Fibroblast of lung (primary cell): ENCODE measurements at places on chromosomes 11 and 22. TPM values are rescaled to one million over a fixed set of nuclear protein-coding genes. Genes with fewer than 3 reads are reported as not detected.

The CNTN5 gene
- total RNA-seq: not detected in 2 replicates

The INPP5J gene
- 0.26 and 0.33 TPM in 2 replicates for total RNA-seq

DNA sequence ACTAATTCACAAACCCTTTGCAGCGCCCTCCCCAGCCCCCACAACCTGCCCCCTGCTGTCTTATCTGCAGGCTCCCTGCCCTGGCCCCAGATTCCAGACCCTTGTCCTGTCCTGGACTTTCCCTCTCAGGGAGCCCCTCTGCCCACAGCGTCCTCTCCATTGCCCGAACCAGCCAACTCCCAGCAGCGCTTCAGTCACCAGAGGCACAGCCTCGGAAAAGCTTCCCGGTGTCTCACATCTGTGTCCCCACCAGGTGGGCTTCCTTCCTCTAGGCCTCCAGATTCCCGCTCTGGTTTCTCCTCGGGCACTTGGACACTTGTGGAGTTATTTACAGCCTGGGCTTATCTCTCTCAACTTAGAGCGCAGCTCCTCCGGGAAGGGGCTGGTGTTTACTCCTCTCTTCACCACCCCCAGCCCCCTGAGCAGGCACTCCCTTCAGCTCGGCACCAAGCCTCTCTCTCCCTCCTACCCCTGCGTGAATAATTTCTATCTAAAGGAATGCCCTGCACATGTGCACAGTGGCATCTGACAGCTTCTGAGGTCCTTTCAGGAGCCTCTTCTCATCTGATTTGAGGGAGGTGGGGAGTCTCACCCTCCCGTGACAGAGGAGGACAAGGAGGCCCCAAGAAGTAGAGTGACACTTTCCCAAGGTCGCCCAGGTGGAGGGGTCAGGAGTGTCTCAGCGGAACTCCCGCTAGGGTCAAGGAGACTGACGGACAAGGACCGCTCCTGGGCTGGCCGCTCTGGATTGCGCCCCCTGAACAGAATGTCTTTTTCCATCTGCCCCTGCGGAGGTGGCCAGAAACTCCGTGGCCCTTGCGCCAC is 838 bp downstream of the WNT11 start:
- no peak overlapping the region for H3K4me3 ChIP-seq
- H3K27ac ChIP-seq: no peak overlapping the region
- no peaks in the 10 kb centered on the region for H3K36me3 ChIP-seq
- no peak for DNase-seq
- H3K4me1 ChIP-seq: peaks cover 7% of the 10 kb centered on the region

DNA sequence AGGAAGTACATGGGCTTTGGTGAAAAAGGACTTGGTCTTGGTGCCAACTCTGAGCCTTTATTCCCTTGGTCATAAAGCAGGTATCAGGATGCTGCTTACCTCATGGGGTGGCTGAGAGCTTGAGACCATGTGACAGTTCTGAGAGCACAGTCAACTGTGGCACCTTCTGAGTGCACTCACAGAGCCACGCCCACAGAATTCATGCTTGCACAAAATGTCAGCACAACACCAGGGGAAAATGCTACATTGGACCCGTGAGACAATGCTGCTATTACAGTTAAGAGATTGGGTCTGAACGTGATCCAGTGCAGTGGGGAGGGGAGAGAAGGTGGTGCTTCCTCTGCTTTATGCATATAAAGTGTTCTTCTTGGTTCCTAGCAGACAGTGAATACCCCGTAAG is 79.5 kb upstream of the SPON1 start:
- H3K4me3 ChIP-seq: no peak overlapping the region
- H3K4me1 ChIP-seq: no peaks in the 10 kb centered on the region
- no peak for DNase-seq

DNA sequence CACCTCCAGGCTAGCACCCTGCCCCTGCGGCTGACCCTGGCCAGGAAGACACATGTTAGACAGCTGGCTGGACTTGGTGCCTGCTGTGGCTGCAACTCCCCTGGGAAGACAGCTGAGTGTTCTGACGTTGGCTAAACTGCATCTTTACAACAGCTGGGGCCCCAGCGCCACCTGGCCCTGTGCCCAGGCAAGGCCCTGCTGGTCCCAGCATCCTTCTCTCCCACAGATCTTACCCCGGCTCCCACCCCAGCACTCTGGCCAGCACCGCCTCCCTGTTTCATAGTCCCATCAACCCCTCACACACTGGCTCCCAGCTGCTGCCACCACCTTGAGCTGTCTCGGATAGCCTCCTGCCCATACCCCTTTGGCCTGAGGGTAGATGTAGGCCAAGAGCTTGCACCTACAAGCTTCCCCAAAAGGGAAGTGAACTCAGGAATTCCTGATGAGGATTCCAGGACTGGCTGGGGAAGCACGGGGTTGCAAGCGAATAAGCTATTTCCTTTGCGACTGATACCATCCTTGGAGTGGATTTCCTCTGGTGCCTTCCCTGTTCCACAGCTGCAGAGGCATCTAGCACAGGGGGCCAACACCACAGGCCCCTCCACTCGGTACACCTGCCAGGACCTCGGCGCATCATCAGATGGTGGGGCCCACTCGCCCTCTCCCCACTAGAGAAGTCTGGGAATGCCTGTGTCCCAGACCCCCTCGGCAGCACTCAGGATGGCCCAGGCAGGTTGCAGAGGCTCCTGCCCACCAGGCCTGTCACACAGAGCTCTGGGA is 28.5 kb downstream of the RSPH14 start:
- no peaks in the 10 kb centered on the region for H3K27me3 ChIP-seq
- H3K4me1 ChIP-seq: no peaks in the 10 kb centered on the region
- H3K36me3 ChIP-seq: no peaks in the 10 kb centered on the region
- H3K27ac ChIP-seq: no peak overlapping the region
- DNase-seq: peak; percentile 6

The NPAS4 gene
- not detected in 2 replicates for total RNA-seq

DNA sequence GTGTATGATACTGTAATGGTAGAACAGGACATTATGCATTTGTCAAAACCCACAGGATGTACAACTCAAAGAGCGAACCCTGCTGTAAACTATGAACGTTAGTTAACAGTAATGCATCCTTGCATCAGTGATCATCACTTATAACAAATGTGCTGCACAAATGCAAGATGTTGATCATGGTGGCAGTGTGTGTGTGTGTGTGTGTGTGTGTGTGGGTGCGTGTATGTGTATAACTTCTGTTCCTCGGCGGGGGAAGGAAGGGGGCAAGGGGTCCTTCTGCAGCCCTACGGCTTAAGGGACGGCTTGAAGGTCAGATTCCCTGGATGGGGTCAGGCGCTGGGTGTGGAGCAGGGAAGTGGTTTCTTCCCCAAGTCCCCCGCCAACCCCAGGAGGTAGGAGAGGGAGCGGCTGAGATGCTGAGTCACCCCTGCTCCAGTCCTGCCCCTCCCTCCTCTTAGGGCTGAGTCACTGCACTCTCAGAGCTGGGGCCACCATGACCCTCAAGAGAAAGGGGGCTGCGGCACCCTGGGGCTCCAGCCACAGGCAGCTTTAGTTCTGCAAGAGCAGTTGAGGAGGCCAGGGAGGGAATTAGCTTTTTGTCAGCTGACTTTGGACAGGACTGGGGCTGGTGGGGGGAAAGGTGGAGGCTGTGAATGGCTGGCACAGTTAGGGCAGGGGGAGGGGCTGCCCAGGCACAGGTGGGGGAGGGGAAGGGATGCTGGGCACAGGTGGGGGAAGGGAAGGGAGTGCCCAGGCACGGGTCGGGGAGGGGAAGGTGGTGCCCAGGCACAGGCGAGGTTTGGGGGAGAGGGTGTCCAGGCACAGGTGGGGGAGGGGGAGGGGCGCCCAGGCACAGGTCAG is 8.8 kb upstream of the CTSD start:
- peak; percentile 94 for DNase-seq
- no peak overlapping the region for H3K4me3 ChIP-seq
- no peaks in the 10 kb centered on the region for H3K27me3 ChIP-seq
- H3K27ac ChIP-seq: peak overlapping the region; percentile 14

GRCh38 chr11:65226103-65226442 is 35.7 kb upstream of the POLA2 start:
- H3K27ac ChIP-seq: no peak overlapping the region
- peaks cover 4% of the 10 kb centered on the region for H3K4me1 ChIP-seq
- H3K36me3 ChIP-seq: no peaks in the 10 kb centered on the region
- peak overlapping the region; percentile 53 for H3K4me3 ChIP-seq
- no peak for DNase-seq

The SLC6A5 gene
- total RNA-seq: not detected in 2 replicates

GRCh38 chr22:34129691-34130486 is 209.6 kb upstream of the LARGE1 start:
- no peak overlapping the region for H3K4me3 ChIP-seq
- DNase-seq: no peak
- no peaks in the 10 kb centered on the region for H3K27me3 ChIP-seq

The RIMBP3B gene
- total RNA-seq: under 0.01 TPM in 2 replicates

The TMEM45B gene
- not detected in 2 replicates for total RNA-seq

The DDI1 gene
- total RNA-seq: not detected in 2 replicates

DNA sequence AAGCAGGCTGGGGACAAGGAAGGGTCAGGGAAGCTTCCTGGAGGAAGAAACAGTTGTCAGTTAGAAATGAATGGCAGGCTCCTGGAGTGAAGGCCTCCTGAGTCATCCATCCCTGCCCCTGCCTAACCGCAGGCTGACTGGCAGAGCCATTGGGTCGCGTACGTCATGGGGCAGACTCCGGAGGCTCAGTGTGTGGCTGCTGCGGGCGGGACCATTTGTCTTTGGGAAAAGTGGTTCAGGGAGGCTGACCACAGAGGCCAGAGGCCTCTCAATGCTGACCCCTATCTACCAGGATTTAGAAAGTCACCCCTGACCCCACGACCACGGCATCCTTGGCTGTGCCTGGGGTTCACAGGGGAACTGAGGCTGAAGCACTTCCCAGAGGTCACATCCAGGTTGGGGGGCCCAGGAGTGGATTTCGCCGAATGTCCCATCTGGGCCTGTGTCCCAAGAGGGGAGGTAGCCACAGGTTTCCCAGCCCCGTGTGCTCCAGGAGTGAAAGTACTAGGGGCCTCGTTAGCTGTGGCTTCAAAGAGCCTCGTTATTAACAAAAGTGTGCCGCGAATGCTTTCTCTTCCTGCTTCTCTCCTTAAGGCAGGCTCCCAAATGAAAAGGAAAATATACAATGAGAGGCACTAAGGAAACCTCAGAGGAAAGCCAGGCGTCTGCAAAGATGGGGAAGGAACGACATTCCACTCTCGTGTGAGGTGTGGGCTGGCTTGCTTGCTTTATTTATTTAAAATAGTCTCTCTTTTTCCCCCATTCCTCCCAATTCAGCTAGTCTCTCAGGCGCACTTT is 58.9 kb downstream of the FLRT1 start:
- H3K36me3 ChIP-seq: no peaks in the 10 kb centered on the region
- H3K4me1 ChIP-seq: no peaks in the 10 kb centered on the region
- H3K27me3 ChIP-seq: peaks cover 2% of the 10 kb centered on the region
- H3K4me3 ChIP-seq: no peak overlapping the region

GRCh38 chr11:35792846-35793192 is 130.2 kb downstream of the TRIM44 start:
- H3K4me1 ChIP-seq: peaks cover 14% of the 10 kb centered on the region
- H3K4me3 ChIP-seq: no peak overlapping the region
- no peak overlapping the region for H3K27ac ChIP-seq
- H3K27me3 ChIP-seq: no peaks in the 10 kb centered on the region

- H3K27me3 ChIP-seq: peaks cover 6% of the 10 kb centered on the region
- no peak for DNase-seq
- H3K4me1 ChIP-seq: no peaks in the 10 kb centered on the region
Observed at GRCh38 chr11:115710980-115711379, 206.8 kb upstream of the CADM1 start.
